ENCODE measurements at places on chromosomes 6 and 20.
A peak's percentile ranks its signal among the peaks of the same experiment; 100 is the strongest.

GRCh38 chr6:75306064-75306463, 21.5 kb upstream of the TMEM30A start:
- no peak for DNase-seq

DNA sequence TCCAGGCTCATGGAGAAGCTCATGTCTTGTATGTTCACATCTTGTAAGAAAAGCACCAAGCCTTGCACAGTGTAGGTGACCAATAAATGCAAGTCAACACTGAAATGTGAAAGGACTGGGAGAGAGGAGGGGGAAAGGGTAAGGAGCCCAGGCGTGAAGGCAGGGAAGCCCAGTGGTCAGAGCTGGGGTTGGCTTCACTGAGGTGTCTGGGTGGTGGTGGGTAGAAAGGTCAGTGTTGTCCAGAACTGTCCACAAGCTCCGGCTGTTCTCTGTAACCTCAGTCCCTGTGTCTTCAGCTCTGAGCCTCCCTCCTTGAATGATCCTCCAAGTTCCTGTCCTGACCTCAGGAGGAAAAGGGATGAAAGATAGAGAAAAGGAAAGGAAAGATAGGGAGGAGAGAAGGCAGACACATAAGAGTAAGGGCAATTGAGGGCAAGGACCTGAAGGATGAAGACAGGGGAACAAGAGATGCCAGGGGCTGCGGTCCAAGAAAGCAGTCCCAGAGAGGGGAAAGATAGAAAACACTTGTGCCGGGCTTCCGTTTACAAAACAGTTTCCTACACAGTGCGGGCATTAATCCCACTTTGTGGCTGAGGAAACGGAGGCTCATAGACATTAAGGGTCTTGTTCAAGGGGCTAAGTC, 2.4 kb upstream of the TNXB start:
- DNase-seq = no peak

DNA sequence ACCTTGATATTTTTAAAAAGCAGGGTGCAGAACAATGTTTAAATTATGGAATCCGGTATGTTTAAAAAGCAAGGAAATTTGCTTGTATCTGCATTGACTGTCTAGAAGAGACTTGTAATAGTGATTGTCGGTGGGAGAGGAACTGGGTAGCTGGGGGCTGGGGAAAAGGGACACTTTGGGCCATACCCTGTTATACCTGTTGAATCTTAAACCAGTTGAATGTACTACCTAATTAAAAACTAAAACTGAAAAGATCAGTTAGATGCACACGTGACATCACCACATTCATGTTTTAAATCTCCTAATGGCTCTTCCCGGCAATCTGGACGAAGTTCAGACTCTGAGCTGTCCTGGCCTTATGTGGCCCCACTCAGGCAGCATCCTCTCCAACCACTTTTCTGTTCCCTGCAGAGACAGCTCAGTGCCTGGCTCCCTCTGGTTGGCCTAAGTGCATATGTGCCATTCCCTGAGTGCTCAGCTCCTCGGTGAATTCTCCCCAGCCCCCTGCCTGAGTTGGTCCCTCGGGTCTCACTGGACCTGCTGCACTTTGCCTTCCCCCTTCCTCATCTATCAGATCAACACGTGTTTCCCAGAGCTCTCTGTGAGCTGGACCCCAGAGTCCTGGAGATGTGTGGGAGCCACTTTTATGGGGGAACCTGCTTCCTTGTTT, 36.3 kb downstream of the SLC52A3 start:
- no peak for DNase-seq

- peak; percentile 85 for DNase-seq
Observed at GRCh38 chr20:46004889-46005473, 3.7 kb upstream of the MMP9 start.

- DNase-seq = no peak
Observed at GRCh38 chr6:127289934-127290333, 23.3 kb downstream of the RNF146 start.

- DNase-seq = no peak
Observed at GRCh38 chr6:160428818-160429619, 80.8 kb downstream of the SLC22A3 start.

DNA sequence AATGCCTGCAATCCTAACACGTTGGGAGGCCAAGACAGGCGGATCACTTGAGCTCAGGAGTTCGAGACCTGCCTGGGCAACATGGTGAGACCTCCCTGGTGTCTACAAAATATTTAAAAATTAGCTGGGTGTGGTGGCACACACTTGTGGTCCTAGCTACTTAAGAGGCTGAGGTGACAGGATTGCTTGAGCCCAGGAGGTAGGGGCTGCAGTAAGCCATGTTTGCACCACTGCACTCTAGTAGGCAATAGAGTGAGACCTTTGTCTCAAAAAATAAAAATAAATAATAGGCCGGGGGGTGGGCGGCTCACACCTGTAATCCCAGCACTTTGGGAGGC, 18.3 kb upstream of the RIPOR3 start:
- DNase-seq = no peak

DNA sequence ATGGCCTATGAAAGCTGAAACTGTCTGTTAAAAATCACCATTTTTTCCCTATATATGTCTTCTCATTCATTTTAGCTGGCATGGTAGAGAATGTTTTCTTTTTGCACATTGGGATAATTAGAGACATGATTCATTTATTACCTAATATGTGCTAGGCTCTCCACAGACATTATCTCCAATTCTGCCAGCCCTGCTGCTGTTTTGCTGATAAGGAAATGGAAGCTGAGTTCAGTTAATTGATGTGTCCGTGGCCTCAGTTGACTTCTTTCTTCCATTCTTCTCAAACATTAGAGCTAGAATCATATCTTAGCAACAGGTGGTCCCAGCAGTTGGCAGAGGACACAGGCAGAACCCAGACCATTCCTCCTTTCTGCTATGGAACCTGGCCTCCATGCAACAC, 644.1 kb upstream of the CITED2 start:
- no peak for DNase-seq

GRCh38 chr6:130090796-130091195, 72.4 kb downstream of the L3MBTL3 start:
- no peak for DNase-seq

DNA sequence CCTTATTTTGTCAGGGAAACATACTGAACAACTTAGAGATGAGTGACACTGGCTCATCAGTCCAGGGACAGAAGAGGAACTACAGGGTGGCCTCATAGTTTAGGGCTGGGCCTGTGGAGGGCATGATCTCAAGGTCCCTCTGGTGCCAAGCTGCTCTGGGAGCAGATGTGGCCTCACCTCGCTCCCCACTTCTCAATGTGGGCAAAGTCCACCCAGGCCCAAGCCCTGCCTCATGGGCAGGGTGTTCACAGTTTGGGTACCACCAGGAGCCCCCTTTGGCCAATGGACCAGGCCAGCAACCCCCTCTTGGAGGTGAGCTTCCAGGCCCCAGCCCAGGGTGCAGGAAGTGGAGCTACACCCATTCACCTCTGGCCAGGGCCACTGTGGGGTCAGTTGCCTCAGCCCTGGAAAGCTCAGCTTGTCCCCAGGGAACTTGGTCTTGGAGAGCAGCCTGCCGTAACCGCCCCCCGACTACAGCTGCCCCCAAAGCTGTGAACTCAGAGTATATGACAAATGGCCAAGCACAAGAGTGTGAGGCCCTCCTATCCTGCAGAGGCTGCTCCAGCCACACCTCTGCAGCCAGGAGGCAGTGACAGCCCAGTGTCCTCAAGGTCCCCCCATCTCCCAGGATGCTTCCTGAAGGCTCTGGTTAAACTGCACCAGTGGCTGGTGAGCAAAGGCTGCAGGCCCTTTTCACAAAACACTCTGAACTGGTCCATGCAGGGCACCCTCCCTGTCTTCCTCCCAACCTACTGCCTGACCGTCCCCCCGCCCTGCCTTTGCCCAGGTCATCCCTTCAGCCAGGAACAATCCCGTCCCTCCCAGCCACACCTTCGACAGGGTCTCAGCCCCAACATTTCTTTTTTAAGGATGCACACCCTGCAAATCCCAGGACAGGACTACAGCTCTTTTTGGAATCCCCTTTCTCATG, 3.6 kb downstream of the ADISSP start:
- DNase-seq = peak; percentile 79

DNA sequence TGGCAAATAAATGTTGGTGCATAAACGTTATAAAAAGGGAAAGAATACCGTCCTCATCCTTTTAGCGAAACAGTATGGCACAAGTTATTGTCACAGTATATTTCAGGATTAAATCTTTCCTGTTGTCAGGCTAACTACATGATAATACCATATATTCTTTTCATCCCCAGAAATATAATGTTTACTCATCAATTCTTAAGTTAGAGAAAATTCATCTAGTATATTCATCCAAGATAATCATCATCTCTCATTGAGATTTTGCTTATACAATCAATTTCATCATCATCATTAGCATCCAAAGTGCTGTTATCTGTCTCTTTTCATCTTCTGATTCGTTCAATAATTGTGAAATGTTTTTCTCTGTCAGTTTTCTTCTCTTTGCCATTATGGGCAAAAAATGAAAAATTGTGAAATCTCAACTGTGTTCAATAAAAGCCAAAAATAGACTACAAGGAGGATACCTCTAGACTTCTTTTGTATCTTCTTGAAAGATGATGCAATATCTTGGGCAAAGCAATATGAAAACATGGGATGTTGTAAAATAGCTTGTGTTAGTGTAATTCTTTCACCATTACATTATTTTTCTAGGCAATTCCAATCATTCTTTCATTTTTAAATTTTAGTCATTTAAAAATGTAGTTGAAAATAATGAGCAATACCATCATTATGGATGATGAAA, 2.6 kb downstream of the SPACA1 start:
- no peak for DNase-seq
